Naive B cell (primary cell): ENCODE measurements at places on chromosomes 12 and 14.

DNA sequence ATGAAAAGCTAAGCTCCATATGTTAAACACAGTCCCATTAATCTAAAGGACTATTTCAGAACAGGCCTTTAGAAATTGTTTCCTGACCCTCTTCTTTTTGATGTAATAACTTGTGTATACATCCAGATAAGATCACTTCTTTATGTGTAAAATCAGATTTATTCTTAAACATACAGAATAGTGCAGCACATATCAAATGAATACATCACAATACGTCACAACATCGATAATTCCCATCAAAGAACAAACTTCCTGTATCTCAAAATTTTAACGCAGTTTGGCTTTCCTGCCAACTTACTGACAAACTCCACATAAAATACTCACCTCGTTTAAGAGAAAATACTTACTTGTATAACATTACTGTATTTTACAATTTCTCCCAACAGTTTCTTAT lies 108.7 kb downstream of the ITPR2 start:
- no peak for DNase-seq

- DNase-seq = no peak
Observed at GRCh38 chr12:86662464-86662863, 406.3 kb upstream of the MGAT4C start.

- no peak for DNase-seq
Observed at GRCh38 chr12:4555804-4556203, 6.2 kb upstream of the DYRK4 start.

DNA sequence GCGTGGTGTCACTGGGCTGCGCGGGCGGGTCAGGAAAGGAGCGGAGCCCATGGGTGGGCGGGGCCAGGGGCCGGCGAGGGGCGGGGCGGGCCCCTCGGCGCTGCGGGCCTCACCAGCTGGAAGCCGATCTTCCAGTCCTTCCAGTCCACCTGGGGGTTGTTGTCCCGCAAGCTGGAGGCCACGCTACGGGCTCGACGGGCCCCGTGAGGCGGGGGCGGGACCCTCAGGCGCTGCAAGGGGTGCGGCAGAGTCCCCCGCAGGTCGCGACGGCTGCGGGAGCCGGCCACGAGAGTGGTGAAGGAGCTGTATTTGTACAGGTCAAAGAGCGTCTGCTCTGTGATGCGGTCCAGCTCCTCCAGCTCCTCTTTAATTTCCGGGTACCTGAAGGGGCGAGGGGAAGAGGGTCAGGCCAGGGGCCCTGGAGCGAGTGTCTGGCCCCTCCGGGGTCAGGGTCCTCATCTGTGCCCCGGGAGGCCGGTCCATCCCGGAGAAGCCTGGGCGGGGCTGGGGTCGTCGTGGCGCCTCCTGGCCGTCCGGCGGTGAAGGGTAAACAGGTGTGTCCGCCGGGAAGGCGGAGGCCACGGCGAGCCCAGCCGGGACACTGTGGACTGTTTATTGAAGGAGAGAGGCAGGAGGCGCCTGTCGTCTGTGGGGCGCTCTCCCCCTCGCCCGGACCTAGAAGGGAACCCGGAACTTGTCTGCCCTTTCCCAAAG lies 11.9 kb downstream of the SCNN1A start:
- DNase-seq = no peak

DNA sequence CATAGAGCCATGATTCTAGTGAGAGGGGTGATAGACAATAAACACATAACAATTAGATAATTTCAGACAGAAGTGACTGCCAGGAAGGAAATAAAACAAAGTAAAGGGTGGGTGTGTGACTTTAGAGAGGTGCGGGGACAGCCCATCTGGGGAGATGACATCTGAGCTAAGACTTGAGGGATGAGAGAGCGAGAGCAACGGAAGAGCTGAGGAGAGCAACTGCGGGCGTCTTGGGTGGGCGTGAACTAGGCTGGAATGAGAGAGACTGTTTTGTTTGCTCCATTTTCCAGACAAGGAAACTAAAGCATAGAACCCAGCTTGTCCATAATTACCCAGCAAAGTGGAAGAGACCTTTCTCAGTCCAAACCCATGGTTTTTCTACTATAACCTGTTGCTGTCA lies 25.3 kb downstream of the NRXN3 start:
- DNase-seq = no peak

GRCh38 chr12:32296567-32296966 lies 102.8 kb upstream of the FGD4 start:
- no peak for DNase-seq

GRCh38 chr14:67620217-67620785 lies 581 bp downstream of the ARG2 start:
- DNase-seq = no peak

- no peak for DNase-seq
Observed at GRCh38 chr14:51445001-51445390, 204.9 kb downstream of the TMX1 start.

GRCh38 chr14:71247106-71247505 lies 339.8 kb downstream of the PCNX1 start:
- no peak for DNase-seq

- DNase-seq = no peak
Observed at GRCh38 chr12:121008347-121009098, 7.8 kb downstream of the C12orf43 start.

DNA sequence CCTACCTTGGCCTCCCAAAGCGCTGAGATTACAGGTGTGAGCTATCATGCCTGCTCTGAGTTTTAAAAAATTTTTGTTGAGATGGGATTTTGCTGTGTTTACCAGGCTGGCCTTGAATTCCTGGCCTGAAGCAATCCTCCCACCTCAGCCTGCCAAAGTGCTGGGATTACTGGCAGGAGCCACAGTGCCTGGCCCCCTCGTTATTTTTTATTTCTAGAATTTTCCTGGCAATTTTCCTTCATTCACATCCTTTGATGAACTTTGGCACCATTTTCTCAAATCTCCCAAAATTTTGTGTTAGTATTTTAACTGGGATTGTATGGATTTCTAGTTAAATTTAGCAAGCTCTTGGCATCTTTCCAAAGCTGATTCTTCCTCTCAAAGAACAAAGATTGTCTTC lies 24.6 kb upstream of the SCARB1 start:
- DNase-seq = no peak

DNA sequence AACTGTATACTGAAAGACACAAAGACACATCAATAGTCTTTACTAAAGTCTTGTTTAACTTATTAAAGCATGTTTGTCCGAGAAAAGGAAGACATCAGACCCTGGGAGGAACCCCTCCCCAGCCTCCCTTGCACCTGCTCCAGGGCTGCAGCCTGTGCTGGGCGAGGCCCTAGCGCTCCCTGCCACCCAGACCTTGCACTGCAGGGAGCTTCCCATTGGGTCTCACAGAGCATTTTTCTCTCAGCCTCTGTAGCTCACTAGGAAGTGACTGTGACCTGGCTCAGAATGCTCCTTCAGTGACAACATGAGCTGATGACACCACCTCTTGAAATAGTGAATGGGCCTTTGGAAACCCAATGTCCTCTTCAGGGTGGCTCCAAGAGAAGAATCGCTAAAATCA lies 461.2 kb downstream of the TMEM121 start:
- no peak for DNase-seq

GRCh38 chr12:27018037-27018436 lies 3.9 kb upstream of the TM7SF3 start:
- no peak for DNase-seq

DNA sequence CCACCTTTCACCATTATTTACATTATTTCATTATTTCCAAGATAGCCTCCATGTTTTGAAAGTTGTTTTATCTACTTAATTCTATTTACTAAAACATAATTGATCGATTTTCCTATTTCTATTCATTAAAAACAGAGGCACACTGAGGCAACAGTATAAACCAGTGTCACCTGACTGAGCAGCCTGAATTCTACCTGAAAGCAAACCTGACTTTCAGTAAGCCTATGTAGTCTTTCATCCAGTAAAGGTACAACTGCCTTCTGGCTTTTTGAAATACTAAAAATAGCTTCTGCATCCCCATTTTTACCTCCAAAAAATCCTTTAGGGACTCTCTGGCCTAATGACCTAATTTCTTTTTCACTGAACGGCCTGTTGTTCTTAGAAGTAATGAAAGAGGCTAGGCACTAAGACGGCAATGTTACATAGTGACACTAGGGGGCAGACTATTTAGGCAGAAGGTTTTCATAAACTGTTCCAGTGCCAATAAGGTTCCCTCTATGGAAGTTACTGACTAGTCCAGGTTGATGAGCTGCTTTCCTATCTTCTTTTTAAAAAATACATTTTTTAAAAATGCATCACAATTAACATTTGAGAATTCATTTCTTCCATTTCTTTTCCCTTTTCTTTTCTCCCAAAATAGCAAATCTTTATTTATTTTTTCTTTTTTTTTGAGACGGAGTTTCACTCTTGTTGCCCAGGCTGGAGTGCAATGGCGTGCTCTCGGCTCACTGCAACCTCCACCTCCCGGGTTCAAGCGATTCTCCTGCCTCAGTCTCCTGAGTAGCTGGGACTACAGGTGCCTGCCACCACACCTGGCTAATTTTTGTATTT lies 17.5 kb downstream of the ANAPC5 start:
- DNase-seq = peak; percentile 38

DNA sequence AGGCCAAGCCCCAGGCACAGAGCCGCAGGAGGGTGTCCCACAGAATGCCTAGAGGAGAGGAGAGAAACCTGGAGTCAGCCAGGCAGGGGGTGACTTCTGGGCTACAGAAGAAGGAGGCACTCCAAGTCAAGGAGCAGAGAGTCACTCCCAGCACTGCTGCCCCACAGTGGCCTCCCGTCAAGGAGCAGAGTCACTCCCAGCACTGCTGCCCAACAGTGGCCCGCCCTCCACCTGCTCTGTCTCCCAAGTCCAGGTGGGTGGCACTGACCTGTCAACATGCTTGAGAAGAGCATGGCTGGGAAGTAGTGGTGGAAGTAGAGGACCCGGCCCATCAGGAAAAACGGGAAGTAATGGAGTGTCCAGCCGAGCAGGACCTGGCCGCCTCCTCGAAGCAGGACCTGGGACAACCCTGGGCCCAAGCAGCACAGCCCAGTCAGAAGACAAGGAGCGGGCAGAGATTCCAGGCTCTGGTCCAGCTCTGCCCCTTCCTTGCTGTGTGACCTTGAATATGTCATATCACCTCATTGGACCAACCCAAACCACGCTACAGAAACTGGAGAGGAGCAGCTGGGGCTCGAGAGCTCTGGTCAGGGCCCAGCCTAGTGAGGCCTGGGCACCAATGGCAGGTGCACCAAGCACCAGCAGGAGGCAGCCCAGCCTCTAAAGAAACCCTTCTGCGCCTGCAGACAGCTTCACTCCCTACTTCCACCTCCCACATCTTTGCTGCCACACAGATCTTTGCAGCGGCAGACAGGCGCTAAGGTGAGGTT lies 7.6 kb upstream of the NGB start:
- no peak for DNase-seq

GRCh38 chr14:22509751-22510300 lies 79.2 kb downstream of the DAD1 start:
- no peak for DNase-seq

DNA sequence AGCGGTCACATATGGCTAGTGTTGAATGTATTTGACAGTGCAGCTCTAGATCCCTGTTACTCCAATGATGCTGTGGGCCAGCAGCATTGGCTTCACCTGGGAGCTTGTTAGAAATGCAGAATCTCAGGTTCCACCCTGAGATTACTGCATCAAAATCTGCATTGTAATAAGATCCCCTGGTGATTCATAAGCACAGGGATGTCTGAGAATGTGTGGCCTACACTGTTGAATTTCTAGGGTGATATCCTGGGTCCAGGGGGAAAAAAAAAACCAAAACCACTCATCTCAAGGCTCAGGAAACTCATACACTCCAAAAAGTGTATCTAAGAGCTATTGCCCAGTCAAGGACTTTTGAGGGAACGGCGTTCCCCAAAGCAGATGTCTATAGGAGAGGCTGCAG lies 196.8 kb downstream of the PPM1H start:
- DNase-seq = no peak
